ENCODE measurements at places on chromosomes 12 and 14.

DNA sequence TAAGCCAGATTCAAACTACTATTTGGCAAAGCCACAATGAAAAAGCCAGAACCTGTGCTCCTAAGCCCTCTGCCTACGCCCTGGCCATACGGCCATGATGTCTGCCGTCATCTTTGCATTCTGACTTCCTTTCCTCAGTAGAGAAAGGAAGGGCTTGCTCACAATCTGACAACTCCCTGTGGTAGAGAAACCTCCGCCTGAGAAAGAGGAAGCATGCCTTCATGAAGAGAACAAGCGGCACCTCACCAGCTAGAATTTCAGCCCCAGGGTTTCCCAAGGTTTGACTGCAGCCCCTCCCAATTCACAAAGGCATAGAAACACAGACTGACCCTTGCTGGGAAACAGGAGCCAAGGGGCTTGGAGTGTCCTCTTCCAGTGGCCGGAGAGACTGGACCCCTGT is 25.7 kb downstream of the TEP1 start:
- DNase-seq: no peak

DNA sequence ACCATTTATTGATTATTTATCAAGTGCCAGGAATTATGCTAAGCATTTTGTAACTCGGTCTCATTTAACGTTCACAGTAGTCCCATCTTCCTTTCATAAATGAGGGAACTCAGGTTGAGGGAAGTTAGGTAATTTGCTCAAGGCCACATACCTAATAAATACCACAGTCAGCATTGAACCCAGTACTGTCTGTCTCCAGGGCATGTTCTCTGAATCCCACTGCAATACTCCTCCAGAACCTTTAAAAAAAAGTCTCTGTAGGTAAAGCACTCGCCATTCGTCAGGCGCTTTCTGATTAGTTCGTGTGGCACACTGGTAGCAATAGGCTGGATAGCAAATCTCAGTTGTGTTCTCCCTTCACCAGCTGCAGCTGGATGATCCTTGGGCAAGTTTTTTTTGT is 14.3 kb downstream of the SLC17A8 start:
- no peak for DNase-seq

- DNase-seq: no peak
Observed at GRCh38 chr12:124403273-124403672, 108.4 kb downstream of the RFLNA start.

- no peak for DNase-seq
Observed at GRCh38 chr12:75623631-75624154, 112.3 kb upstream of the KRR1 start.

GRCh38 chr12:127516467-127516866 is 750.5 kb upstream of the TMEM132C start:
- no peak for DNase-seq
